ENCODE measurements at places on chromosomes 16 and 17.

GRCh38 chr17:12429116-12429515 lies 236.6 kb upstream of the MYOCD start:
- no peak for DNase-seq

DNA sequence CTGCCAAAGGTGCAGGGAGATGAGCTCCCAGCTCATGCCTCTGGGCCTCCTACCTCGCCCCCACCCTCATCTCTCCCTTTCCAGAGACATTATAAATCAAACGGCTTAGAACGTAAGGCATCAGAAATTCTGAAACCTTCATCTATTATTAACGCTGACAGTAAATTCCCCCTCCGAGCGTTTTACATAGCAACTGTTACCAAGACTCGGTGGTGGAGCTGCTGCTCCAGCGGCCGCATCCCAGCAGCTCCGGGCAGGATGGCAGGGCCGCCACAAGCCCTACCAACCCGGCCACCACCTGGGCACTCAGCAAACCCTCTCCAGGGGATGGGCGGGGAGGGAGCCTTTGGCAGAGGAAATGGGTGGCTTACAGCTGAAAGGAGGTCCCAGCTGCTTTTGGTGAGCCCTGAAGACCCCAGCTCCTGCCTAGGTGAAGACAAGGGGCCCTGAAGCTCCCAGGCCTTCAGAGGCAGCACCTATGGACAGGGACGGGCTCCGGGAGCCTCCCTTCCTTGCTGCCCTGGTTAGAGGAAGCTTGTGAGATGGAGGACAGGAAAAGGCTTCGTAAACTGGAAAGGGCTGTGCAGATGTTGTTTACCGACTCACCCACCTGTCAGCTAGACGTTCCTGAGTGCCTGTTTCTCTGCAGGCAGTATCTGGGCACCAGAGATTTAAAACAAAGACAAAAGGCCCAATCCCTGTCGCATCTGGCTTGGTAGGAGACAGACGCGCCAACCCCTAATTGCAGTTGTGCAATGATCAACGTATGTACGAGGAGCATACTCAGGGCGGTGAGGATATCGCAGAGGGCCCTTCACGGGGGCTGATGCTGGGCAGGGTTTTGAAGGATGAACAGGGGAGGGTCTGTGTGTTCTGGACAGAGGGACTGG lies 76.9 kb downstream of the RAI1 start:
- no peak for DNase-seq

DNA sequence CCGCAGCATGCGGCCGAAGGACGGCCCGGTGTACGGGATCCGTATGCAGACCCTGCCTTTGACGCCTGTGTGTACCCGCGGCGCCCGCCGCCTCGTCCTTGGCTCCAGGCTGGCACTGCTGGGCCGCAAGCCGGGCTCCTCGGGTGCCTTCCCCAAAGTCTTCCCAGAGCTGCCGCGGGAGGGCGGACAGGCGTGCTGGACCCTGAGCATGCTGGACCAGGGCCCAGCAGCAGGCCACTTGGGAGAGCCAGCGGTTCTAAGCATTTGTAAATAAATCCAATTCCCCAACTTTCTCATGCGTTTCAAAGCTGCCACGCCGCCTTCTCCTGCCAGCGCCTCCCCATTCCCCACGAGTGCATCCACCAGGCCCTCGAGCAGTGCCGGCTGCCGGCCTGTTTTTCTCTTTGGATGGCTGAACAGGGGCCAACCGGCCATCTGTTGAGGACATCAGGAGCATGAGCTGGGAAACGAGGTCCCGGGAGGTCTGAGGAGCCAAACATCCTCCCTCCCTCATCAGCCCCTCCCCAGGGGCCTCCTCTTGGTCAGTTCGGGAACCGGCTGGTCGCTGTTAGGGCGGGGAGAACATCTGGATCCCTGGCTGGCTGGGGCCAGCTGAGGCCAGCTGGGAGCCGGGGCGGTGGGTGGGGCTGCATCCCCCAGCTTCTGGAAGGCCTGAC lies 20.5 kb upstream of the PABPN1L start:
- no peak for DNase-seq

- no peak for DNase-seq
These were observed 81.6 kb downstream of the TMC6 start for GRCh38 chr17:78046923-78047322.

- no peak for DNase-seq
These were observed 23.4 kb downstream of the GJD3 start for GRCh38 chr17:40340880-40341807.

GRCh38 chr16:15498427-15499175 lies 64.2 kb downstream of the BMERB1 start:
- DNase-seq, result no peak

- no peak for DNase-seq
These were observed 107.1 kb upstream of the PLCG2 start for GRCh38 chr16:81671738-81672597.

- no peak for DNase-seq
These were observed 2.8 kb downstream of the FN3K start for GRCh38 chr17:82737967-82738877.

DNA sequence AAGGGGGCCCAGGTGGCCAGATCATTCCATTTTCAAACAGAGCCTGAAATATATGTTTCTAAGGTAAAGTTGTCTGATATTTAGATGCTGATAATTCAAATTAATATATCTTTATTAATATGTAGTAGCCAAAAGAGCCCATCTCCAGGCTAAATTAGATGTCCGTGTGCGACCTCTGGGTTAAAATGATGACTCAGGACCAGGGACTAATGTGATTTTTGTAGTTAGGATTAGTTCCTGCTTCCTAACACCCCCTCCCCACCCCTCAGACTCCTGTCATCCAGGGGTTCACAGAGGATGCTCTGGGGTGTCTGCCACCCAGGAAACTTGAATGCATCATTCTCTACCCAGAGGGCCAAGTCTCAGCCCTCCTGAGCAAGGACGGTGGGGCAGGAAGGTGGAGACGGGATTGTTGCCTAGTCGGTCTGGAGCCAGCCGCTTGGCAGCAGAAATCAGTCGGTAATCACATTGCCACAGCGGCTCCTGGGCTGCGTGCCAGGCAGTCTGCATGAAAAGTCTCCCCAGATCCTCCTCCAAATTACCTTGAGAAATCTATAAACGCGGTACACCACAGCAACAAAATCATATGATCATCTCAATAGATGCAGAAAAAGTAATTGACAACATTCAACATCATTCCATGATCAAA lies 29.8 kb downstream of the CNGB1 start:
- no peak for DNase-seq

DNA sequence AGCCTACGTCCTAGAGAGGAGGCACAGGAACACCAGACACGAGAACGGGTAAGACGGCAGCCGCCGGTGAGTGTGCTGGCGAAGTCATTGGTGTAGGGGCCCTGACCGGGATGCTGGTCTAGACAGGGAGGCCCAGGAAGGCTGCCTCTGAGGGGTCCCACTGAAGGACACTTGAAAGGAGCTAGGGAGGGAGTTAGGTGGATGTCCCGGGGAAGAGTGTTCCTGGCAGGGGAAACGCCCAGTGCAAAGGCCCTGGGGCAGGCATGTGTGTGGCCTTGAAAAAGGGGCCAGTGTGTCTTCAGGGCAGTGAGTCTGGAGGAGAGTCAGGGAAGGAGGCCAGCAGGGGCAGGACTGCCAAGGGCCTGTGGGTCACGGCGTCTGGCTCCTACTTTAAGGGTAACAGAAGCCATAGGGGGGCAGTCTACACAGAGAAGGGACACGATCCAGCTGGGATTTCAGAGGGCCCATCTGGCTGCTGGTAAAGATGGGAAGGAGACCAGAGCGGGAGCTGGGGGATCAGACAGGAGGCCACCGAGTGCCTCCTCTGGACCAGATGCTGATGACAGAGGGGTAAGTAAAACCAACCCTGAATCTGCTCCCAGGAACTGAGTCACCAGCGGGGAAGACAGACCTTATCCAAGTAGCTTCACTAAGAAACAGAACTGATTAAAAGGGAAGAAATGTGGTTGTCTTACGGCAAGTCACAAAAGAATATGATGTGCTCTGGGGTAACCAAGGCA lies 115.9 kb downstream of the LITAF start:
- DNase-seq, result no peak

- no peak for DNase-seq
These were observed 10.7 kb upstream of the CBX4 start for GRCh38 chr17:79849953-79850352.

GRCh38 chr16:30397776-30398660 lies 2.8 kb downstream of the ZNF48 start:
- no peak for DNase-seq

- no peak for DNase-seq
These were observed 1.4 kb downstream of the TLCD1 start for GRCh38 chr17:28724500-28725165.

DNA sequence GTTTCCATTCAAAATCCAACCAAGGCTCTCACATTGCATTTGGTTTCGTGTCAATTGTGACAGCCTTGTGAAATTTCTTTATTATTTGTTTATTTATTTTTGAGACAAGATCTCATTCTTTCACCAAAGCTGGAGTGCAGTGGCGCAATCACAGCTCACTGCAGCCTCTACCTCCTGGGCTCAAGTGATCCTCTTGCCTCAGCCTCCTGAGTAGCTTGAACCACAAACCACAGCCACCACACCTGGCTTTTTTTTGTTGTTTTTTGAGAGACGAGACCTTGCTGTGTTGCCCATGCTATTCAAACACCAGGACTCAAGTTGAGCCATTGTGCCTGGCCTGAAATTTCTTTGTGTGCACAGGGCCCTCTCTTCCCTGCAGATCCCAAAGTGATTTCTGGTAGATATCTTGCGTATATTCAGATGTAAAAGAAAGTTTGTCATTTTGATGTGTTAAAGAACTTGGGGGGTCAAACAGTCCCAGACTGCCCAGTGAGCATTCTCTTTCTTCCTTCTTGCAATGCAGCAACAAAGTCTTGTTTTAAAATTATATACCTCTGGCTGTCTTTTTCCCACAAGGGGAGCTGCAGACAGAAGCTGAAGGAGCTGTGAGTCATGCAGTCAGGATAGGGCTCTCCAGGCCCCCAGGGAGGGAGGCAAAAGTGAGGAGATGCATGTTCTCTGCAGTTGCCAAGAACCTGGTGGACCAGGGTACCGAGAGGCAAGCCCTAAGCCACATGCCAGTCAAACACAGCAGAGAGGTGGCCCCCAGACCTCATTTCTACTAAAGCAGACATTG lies 15.5 kb upstream of the USP22 start:
- DNase-seq, result no peak

GRCh38 chr17:40303009-40303657 lies 5.8 kb upstream of the RARA start:
- DNase-seq, result no peak

DNA sequence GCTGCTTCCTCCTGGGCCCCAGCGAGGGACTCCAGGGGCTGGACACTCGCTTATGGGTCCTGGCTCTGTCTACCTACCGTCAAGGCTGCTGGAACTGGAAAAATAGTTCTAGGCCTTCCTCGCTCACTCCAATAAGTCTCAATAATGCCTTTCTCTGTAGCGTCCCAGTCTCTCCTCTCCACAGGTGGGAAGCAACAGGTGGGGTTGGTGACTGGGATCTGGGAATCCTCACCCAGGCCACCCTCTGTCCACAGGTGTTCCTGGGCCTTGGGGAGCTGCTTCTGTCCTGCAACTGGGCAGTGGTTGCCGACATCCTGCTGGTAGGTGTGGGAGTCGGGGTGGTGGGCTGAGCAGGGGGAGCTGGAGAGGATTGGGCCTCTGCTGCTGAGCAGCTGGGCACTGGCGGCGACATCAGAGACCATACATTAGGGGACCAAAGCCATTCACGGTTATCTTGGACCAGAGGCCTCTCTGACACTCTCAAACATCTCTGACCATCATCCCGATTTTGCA lies 20.3 kb upstream of the SPNS2 start:
- no peak for DNase-seq

DNA sequence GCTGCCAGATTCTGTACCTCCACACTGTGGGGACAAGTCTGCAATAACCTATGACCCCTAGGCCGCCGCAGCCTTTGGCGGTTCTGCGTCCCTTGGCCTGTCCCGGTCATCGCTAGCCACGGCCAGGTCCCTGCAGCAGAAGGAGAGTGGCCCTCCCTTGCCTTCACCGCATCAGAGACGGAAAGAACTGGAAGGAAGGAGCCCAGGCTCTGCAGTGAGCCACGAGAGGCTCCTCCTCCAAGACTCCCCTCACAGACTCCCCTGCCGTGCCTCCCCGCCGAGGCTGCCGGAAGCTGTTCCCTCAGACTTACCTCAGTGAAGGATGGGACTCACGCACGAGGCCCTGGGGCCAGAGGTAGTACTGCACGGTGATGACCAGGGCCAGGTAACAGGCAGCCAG lies 11.0 kb downstream of the SLC38A8 start:
- no peak for DNase-seq

DNA sequence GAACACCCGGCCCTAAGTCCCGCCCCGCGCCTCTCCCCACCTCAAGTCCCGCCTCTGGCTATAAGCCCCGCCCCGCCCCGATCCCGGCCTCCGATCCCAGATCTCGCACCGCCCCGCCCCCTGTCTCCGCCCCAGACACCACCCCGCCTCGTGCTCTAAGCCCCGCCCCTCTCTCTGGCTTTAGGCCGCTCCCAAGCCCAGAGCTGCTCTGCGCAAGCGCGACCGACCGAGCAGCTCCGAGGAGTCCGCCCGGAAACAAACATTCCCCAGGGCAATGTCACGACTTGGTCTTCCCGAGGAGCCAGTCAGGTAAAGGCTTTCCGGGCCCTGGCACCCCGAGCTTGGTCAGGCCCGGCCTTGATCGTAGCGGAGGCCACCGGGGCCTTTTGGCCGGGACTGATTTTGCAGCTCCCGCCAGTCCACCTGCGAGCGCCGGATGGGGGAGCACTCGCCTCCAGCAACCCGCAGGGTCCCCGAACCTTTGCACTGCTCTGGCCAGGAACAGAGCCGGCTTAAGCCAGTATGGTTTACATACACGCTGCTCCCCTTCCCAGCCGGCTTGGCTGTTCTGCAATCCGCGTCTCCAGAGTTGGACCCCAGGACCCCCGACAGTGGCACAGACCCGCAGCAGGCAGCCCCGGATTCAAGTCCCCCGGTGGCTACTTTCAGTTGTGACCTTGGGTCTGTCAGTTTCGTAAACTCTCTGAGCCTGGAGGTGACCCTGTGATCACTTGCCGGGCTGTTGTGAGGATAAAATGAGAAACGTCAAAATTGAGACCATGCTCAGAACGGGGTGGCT lies at the start of gene NUDT7:
Gene NUDT7 (plus strand): TSS at position 206 of the 799 bp plus-strand sequence. CDS start 69 bp downstream, at position 275.
- peak; percentile 69 for DNase-seq

DNA sequence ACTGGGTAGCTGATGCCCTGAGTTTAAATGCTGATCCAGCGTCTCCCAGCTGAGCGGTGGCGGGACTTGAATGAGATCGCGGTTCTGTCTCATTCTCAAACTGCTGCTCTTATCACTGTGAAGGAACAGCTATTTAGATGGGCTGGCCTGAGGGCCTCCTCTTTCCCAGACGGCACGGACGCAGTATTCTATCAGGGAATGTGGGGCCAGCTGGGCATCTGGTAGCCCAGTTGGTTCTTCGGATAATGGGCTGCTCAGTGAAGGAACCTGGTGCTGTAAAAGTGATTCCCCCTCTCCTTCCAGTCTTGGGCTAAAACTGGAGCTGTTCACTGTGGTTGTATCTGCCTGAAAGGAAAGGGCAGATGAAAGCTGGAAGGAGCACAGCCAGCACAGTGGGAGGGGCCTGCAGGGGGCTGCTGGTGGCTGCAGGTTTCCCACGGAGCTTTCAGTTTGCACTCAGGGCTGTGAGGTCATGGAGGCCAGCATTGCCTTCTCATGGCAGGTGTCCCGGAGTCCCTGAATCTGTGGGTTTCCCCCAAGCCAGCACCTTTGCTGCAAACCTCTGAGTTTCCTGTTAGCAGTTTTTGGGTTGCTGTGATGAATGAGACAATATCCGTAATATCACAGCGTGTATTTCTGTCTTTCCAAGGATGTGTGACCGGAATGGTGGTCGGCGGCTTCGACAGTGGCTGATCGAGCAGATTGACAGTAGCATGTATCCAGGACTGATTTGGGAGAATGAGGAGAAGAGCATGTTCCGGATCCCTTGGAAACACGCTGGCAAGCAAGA lies 3.6 kb downstream of the IRF8 start:
- DNase-seq, result no peak

GRCh38 chr16:87844120-87844733 lies 25.1 kb downstream of the SLC7A5 start:
- no peak for DNase-seq

- no peak for DNase-seq
These were observed at the start of gene CENPV for GRCh38 chr17:16353317-16354174. TSS of gene CENPV (minus strand) at chr17:16353469. CDS start at chr17:16353436, 33 bp downstream.

Data from HS-5 (cell line).